Activated naive CD4-positive, alpha-beta T cell treated with Interleukin-2 at 50 U/mL for 16 hours (primary cell): ENCODE measurements at places on chromosomes 3 and 15.

GRCh38 chr3:73280746-73281145 lies 219.3 kb downstream of the EBLN2 start:
- DNase-seq = no peak

GRCh38 chr3:118772547-118773011 lies 262.1 kb downstream of the IGSF11 start:
- DNase-seq = no peak

DNA sequence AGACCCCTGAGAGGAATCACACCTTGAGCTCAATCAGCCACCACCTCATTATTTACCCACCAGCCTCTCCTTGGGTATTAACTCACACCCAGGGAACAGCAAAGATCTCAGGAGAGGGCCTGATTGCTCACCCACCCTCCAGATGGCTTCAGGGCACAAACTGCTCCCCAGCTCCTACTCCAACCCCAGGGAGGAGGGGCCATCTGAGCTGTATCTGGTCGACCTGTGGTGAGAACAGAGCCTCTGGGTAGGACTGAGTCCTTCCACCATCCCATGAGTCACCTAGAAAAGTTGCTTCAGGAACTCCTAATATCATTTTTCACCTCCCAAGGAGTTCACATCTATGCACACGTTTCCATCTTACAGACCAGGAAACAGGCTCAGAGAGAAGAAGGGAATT lies 44.8 kb upstream of the HES1 start:
- no peak for DNase-seq

DNA sequence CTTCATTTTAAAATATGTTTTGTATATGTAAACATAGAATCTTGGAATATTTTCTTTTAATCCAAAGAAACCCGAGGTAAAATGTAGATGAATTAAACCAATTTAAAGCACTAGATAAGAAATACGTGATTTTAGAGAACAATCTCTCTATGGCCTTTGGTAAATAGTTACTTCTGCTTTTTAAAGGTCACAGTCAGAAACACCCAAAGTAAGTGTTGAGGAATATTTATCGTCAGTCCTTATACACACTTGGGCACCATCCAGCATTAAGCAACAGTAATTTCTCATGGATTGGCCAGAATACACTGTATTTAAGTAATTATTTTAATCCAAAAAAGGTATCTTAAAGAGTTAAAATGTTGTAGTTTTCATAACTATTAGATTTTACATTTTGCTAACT lies 713.2 kb downstream of the NLGN1 start:
- DNase-seq = no peak

DNA sequence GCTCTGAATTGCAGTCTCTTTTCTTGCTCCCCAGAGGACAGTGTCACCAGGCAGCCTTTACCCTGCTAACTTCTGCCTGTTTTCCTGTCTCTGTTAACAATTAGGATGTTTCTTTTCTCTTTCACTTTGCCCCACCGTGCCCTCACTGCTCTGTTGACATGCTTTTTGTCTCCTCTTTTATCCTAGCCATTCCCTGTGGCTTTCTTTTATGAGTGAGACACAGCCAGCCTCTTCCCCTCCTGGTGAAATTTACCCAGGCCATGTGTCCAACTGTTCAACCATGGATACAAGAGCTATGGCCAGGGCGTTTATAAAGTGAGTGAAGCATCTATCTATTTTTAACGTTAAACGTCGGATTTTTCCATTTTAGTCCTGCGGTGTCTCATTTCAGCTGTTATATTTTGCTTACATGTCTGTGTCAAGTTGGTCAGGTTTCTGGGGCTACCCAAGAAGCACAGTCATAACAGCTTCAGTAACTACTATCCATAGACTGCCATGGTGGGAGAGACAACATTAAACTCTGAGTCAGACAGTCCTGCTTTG lies 443.2 kb upstream of the AZI2 start:
- DNase-seq = no peak

- DNase-seq = no peak
Observed at GRCh38 chr15:50068016-50068415, 51.0 kb downstream of the ATP8B4 start.

DNA sequence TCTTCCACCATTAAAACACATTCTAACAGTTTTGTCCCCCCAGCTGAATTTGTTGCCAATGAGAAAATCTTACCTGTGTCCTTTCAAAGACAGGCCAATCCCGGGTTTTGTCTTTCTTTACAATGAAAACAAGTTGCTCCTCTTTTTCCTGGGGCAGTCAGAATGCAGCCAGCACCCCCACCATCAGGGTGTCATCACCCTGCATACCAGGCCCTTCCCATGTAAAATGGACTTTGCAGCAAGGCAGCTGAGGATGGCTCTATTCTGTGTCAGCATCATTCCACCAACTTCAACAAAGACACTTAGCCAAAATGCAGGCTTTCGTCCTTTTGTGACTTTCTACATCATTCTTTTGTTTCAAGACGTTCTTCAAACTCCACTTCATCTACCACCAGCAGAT lies 490.9 kb downstream of the OCA2 start:
- no peak for DNase-seq

DNA sequence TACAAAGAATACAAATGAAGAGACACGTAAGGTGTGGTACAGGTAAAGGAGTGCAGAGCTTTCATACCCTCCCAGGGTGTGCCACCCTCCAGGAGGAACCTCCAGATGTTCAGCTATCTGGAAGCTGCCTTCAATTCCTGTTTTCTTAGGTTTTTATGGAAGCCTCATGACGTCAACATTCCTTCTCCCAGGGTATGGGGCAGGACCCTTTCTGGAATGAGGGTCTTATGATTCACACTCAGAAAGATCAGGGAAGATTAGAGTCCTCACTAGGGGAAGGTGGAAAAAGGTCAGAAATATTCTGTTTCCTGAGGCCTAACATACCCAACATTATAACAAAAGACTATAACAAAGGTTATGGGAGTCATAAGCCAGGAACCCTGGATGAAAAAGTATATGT lies 99.8 kb upstream of the PLCL2 start:
- DNase-seq = no peak

DNA sequence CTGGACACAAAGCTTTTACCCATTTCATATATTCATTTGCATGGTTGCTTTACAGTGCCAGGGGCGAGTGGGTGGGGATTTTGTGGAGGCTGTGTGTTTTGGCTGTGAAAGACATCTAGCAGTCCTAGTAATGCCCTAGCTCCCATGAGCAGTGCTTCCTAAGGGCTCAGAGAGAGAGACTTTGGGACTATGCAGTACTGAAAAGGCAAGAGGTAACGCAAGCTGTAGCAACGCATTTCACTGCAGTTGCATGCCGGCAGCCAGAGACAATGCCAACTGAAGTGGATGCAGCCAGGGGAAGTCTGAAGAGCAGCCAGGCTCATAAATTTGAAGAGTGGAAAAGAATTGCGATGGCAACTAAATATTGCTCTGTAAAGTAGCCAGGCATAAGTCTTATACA lies 27.4 kb upstream of the ATP10A start:
- DNase-seq = no peak

DNA sequence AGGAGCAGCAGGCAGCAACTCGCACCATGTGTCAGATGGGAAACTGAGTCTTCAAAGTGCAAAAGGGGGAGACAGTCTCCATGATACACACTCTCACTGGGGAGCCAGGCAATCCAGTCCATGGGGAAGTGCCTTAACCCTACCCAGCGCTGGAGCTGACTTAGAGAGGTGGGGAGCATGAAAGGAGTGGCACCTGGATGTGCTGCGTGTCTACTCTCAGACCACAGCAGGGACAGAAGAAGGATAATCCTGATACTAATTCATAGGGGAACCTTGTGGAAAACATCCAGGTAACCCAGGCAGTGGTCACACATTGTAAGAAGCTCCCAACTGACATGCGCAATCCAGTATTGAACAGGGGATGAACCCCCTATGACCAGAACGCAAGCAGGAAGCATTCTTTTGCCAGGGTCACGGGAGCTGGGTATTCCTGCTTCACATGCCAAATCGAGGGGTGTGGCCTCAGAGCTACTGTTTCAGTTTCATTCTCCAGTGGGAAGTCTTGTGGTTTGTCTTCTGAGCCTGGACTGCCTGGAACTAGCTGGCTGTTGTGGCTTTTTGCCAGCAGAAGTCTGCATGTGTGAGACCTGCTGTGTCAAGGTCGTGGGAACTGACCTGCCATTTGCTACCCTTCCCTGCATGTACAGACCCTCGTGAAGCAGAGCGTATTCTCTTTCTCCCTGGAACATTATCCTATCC lies 367.6 kb upstream of the NDN start:
- DNase-seq = no peak

- DNase-seq = no peak
Observed at GRCh38 chr15:67819636-67820035, 5.7 kb upstream of the SKOR1 start.

- no peak for DNase-seq
Observed at GRCh38 chr3:133119176-133119575, 81.0 kb downstream of the TMEM108 start.

DNA sequence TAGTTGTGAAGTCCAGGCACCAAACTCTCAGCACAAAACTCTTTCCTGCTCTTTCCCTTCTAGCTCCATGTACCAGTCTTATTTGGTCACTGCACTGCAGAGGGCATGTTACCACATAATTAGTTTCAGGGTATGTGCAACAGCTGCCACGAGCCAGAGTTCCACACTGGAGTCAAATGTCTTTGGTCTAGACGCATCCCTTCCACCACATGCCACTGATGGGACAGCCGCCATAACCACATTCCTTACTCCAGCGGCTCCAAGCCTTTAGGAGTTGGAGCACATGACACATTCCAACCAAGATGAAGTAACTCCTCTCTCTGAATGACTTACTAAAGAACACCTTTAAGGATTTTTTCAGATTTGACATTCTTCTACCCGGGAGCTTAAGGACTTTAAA lies 153.4 kb downstream of the ERC2 start:
- no peak for DNase-seq

GRCh38 chr3:160448845-160449635 lies 546 bp downstream of the TRIM59 start:
- no peak for DNase-seq

GRCh38 chr3:46386205-46386604 lies 15.5 kb downstream of the CCR5 start:
- DNase-seq = no peak

GRCh38 chr3:17642474-17642873 lies 100.0 kb downstream of the TBC1D5 start:
- no peak for DNase-seq

DNA sequence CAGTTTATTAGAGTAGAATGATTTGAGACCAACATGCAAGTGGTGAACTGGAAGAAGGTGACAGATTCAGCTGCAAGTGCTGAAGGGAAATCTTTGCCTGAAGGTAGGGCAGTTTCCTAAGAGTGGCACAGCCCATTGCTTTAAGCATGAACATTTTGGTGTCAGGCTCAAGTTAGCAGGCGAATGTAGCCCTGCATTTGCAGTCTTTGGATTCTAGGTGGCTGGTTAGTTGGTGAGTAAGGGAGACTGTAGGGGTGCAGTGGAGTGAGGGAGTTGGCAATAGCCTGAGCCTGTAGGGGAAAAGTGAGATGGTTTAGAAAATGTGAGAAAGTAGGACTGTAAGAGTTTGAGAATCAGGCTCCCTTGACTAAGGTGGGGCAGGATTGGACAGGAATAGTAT lies 29.7 kb downstream of the UBE2E2 start:
- DNase-seq = no peak

DNA sequence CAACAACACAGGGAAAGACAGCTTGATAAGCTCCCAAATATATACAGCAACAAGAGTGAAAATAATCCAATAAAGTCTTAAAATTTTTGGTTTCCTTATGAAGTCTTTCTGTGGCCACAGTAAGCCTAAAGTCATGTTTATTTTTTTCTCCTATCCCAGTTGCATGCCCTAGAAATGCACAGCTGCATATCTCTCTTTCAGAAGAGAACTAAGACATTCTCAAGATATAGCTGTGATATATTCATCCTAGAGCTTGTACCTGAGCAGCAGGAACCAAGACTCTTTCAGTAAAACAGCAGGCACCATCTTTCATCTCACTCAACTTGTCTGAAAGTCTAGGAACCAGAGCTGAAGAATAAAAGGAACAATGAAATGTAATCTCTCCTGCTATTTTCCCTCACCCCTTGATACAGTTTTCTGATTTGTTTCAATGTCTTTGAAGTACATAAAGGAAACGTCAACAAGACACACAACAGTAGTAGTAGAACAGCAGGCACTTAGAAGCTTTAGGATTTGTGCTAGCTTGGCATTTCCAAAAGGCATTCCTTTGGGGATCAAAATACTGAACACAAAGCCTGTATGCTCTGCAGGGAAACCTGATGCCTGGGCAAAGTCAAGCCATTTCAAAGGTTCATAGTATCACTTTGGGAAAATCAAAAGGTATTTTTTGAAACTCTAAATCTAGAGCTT lies 536.8 kb downstream of the PYDC2 start:
- no peak for DNase-seq

- DNase-seq = no peak
Observed at GRCh38 chr3:53646723-53647122, 152.3 kb downstream of the CACNA1D start.

- DNase-seq = no peak
Observed at GRCh38 chr3:158732856-158733200, 571 bp upstream of the RARRES1 start.

- no peak for DNase-seq
Observed at GRCh38 chr15:69762373-69763148, 309.9 kb downstream of the RPLP1 start.

GRCh38 chr3:9179826-9180763 lies 69.4 kb downstream of the SRGAP3 start:
- DNase-seq = no peak

- no peak for DNase-seq
Observed at GRCh38 chr15:39582286-39582976, 1.6 kb downstream of the THBS1 start.

DNA sequence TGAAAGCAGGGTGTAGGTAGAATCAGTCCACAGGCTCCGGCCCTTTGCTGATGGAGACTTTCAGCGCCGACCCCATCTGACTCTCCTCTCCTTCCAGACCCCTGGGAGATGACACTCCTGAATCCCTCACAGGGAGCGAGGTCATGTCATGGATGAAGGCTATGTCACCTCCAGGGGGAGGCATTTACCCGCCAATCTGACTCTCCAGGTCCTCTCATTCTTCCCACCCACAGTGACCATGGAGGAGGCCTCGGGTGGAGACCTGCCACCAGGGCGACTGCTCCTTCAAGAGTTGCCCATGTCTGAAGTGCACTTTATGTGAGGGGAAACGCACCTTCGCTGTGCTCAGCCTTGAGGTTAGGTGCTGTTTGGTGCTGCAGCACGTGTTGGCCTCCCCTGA lies 112.7 kb downstream of the KLF13 start:
- no peak for DNase-seq

GRCh38 chr3:156150434-156151066 lies 30.2 kb downstream of the KCNAB1 start:
- DNase-seq = peak; percentile 31

GRCh38 chr3:120489421-120489820 lies 38.6 kb upstream of the FSTL1 start:
- no peak for DNase-seq

DNA sequence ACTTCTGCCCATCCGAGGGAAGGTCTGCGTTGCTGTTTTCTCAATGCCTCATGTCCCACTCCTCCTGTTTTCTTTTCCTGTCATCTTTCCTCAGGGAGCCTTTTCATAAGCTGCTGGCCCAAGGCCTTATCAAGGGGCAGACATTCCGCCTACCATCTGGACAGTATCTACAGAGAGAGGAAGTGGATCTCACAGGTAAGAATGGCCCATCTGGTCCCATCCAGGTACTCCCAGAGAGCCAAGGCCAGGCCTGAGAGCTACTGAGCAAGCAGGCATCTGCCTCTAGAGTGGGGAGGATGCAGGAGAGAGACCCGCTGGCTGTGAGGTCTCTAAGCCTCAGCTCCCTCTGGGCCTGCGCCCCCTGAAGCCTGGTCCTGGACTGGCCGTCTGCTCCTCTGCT lies 81.5 kb upstream of the LIMD1 start:
- no peak for DNase-seq
